ENCODE measurements at places on chromosomes 4 and X.

DNA sequence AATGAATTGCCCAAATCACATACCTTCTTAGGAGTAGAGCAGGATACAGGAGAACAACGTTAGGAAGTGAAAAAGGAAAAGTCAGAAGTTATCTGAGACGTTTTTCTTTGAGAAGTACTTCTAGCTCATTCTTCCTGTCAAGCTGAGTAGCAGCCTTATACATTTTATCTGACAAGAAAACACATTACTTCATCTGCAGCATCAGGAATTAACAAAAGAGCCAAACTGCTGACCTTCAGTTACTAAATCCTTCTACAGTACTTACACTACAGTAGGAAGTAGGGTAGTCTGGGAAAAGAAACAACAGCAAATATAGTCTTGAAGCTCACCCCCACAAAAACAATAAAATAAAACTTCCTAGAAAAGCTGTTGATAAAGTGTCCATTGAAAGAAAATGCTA is 57.0 kb downstream of the ATP11C start:
- no peak for DNase-seq

- DNase-seq, result no peak
Observed at GRCh38 chr4:18110099-18110498, 88.5 kb upstream of the LCORL start.

DNA sequence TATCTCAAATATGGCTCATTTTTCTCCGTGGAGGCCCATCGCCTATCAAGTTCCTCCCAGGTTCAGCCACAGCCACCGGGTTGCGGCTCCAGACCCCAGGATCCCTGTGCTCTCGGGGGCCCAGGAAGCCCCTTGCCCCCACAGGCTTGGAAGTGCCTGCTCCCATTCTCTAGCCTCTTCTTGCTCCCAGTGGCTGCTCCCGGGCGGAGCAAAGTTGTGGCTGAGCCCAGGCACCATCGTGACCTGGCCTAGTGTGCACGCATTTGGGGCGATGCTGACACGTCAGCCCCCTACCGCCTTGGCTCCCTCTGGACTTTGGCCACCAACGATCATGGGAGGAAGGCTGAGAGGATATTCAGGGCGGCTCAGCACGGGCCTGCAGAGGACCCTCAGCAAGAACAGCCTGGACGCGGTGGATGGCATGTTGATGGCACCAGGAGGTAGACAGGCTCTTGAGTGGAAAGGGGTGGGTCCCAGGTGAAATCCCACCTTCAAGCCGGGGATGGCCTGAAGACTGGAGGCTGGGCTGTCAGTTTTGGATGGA is 419.4 kb upstream of the AGA start:
- DNase-seq, result no peak

DNA sequence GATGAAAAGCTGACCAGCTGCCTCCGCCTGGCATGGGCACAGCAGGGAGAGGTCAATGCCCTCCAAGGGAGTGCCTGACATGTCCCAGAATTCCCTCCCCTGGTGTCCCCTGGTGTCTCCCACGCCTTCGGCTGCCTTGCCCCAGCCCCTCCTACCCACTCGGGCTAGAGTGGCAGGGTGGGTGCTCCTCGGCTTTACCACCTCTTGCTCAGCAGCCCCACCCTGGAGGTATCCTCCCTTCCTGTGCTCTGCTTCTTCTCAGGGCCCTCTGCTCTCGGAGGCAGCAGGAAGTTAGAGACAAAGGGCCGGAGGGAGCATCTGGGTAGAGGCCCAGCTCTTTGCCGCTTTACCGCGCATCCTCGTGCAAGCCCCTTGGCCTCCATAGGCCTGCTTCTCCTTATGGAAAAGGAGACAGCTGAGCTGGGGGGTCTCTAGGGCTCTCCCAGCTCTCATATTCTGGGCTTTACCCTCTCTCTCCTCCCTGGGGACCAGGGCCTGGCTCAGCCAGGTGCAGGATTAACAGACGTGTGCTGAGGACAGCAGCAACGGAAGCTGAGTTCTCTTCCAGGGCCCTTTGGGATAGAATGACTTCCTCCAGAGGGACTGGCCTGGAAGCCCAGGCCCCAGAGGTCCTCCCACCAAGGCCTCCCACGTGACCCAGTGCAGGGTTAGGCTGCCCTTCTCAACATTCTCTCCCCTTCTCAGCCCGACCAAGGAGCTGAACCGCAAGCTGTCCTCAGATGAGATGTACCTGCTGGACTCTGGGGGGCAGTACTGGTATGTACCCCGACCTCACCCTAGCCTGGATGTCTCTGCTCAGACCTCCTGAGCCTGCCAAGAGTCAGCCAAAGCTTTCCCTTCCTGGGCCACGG is 17.2 kb downstream of the XPNPEP2 start:
- no peak for DNase-seq

GRCh38 chrX:45191383-45191782 is 9.3 kb downstream of the DIPK2B start:
- DNase-seq, result no peak

GRCh38 chr4:25904748-25905082 is 9.3 kb upstream of the SMIM20 start:
- no peak for DNase-seq

DNA sequence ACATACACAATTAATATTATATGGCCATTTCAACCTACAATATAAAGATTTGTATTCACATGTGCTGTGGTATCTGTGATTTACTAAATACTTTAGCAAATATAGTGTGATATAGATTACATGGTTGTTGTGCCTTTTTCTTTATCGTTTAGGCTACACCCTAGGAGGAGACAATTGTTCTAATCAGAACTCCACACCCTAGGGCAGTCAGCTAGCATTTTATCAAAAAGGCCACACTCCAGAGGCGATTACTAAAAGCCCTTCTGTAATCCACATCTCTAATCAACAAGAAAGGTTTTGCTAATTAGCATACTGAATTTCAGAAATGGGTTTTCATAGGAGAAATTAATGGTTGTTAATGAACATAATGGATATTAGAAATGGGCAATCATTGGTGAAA is 319.5 kb upstream of the NOCT start:
- no peak for DNase-seq
